ENCODE measurements at places on chromosomes 3 and 15.

- DNase-seq = no peak
Observed at GRCh38 chr15:25062551-25063430, 108.0 kb downstream of the SNRPN start.

DNA sequence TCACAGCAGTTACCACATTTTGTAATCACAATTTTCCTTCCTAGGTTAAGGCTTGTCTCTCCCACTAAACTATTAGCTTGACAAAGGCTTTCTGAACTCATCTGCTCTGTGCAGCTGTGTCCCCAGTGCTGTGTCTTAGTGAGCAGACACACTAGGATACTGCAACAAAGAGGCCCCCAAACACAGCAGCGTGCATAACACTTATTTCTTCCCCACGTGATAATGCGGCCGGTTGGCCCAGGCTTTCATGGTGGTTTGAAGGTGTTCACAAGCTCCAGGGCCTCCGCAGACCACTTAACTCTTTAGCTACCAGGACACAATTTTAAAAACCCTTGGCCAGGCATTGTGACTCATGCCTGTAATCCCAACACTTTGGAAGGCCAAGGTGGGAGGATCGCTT, 2.2 kb upstream of the HDAC11 start:
- no peak for DNase-seq

DNA sequence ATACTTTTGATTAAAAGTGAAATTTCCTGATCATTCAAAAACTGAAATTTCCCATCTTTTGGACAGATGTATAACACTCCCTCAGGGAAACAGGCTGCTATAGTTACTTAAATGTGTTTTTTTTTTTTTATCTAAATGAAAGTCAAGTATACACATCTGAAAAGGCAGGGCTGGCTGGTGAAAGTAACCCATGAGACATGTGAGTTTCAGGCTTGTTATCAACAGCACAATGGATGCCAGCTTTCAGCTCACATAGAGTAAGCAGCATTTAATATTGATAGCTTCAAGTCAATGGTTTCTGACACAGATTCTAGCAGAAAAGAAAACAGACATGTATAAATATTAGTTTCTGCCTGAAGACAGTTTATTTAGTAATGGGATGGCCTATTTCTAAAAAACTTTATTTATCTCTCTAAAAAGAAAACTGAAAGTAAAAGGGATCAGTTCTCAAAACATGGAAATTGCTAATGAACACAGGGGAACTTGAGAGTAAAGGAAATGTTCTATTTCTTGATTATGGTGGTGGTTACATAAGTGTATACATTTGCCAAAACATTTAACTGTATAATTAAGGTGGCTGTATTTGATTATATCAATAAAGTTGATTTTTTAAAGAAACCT, 89.7 kb upstream of the CMC1 start:
- DNase-seq = no peak

GRCh38 chr3:131082871-131083863, 56.5 kb downstream of the NEK11 start:
- no peak for DNase-seq

- no peak for DNase-seq
Observed at GRCh38 chr3:127082066-127082465, 99.2 kb downstream of the PLXNA1 start.

DNA sequence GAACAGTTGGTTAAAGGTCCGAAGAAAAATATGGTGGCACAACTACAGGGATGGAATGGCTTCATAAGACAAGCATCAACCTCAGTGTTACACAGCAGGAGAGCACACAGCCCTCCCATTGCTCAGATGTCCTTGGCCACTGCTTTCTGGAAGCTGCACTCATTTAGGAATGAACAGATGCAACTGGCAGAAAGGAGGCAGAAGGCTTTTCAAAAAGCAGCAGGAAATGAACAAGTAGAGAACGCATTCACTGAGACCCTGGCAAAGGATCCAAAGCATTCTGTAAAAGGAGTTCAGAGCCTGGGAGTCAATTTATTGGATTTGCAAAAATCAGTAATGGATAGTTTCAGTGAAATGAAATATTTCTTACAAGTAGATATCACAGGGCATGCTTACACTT, 101.1 kb downstream of the PDZRN3 start:
- no peak for DNase-seq
